Adipocyte (in vitro differentiated cells): ENCODE measurements at places on chromosomes 1 and 21.

DNA sequence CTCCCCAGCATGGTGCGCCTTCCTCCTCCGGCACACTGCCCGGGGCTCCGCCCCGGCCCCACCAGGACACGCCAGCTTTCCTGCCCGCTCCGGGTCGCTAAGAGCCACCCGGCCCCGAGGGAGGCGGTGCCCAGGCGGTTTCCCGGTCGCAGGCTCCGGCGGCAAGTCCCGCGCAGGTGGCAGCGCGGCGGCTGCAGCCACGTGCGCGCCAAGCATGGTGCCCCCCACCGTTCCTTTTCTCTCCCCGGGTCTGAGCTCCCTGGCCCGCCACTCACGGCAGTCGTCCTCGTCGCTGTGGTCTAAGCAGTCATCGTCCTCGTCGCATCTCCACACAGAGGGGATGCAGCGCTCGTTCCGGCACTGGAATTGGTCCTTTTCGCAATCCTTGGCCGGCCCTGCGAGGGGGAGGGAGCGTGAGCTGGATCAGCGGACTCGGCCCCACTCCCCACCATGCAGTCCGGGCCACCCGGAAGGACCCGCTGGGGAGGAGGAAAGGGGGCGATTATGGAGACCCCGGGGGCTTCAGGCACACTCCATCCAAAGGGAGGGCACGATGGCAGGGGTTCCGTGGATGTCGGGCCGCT, 1.2 kb downstream of the LRP8 start:
- no peak for DNase-seq

DNA sequence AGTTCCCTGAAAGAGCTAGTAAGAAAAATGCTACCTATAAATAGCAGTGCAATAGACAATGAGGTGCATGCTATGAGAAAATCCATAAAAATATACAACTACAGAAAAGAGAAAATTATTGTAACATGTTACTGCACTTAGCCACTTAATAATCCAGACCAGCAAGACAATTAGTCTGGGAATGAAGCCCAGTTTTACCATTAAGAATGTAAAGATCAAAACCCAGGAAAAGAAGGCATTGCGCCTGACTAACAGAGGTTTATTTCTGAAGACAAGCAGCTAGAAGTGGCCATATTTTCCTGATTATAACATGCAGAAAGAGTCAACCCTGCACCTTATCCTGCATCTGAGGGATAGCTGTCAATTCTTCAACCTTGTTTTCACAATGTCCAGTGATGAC, 276.4 kb upstream of the PRMT6 start:
- no peak for DNase-seq

- DNase-seq: peak; percentile 65
These were observed 30.5 kb downstream of the MROH7 start for GRCh38 chr1:54671985-54672608.

DNA sequence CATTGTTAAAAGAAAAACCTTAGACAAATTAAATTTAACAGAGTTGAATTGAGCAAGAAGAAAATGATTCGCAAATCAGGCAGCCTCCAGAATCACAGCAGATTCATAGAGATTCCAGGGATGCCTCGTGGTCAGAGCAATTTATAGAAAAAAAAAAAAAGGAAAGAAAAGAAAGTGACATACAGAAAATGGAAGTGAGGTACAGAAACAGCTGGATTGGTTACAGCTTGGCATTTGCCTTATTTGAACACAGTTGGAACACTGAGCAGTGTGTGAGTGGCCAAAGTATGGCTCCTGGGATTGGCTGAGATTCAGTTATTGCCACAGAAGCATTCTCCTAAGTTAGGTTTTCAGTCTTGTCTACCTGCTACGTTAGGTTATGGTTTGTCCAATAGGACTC, 9.1 kb upstream of the C21orf91 start:
- DNase-seq: peak; percentile 69

- DNase-seq: no peak
These were observed 49.9 kb downstream of the PTP4A2 start for GRCh38 chr1:31888291-31888690.

DNA sequence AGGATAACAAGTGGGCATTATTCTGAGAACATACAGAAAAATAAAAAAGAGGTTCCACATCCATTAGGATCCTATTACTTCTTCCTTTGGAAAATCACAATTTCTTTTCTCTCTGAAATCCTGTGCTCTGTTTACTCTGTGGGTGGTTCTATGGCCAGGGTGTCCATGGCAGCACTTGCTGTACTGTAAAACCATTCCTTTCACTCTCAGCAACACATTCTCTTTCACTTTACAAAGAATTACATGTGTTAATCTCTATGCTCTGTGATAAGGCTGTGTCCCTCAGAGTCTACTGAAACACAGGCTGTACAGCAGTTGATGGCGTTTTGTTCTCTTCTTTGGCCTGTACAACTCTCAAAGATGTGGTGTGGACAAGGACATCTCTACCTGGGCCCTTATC, 524.1 kb downstream of the PTBP2 start:
- peak; percentile 15 for DNase-seq

DNA sequence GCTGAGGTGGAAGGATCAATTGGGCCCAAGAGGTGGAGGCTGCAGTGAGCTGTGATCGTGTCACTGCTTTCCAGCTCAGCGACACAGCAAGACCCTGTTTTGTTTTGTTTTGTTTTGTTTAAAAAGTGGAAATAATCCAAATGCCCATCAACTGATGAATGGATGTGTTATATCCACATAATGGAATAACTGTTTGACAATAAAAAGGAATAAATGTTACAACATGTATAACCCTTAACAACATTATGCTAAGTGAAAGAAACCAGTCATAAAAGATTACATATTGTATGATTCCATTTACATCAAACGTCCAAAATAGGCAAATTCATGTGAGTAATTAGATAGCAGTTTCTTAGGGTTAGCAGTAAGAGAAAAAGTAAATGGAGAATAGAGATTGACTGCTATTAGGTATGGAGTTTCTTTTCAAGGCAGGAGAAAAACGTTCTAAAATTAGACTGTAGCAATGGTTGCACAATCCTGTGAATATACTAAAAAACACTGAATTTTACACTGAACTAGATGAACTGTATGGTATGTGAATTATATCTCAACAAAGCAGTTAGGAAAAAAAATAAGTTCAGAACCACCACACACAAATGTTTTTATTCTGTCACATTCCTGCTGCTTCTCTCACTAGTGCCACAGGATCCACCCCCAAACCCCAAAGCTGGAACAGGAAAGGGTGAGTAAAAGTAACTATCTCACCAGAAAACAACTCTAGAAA, 15.7 kb downstream of the FOXJ3 start:
- DNase-seq: peak; percentile 74

- peak; percentile 44 for DNase-seq
These were observed 8.6 kb downstream of the BEND5 start for GRCh38 chr1:48767975-48768510.

DNA sequence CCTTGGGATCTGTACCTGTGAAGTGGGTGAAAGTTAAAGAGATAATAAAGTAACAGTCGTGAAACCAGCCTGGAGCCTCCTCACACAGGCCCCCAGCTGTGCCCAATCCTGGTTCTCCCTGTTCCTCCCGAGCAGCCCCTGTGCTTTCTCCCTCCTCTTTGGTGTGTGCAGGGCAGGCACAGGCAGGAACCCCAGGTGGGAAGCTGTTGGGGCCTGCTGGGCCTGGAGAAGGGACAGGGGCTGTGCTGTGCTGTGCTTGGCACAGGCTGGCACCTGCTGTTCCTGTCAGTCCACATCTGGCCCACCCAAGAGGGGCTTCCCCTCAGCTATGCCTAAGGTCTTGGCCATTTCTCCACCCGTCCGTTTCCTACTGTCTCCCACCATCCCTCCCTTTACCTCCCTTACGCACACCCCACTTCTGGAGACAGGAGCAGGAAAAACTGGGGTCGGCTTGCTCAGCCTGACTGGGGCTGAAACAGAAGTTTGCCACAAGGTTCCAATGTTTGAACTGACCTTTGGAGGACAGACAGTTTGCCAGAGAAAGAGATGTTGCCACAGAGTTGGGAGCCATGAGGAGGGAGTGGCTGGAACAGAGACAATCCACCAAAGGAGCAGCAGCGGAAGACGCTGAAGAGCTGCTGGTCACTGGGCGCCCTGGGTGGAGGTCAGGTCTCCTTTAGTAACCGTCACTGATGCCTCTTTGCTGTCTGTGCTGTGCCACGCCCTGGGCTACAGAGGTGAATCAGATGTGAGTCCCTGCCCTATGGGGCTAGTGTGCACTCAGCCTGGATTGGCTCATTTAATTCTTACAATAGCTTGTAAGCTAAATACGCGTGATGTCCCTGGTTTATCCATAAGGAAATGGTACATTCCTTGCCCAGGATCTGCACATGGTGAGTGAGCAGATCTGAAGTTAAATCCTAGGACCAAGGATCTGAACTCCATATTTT, 18.8 kb upstream of the ARTN start:
- no peak for DNase-seq

- DNase-seq: no peak
These were observed 61.9 kb upstream of the GJA5 start for GRCh38 chr1:147822292-147822691.

DNA sequence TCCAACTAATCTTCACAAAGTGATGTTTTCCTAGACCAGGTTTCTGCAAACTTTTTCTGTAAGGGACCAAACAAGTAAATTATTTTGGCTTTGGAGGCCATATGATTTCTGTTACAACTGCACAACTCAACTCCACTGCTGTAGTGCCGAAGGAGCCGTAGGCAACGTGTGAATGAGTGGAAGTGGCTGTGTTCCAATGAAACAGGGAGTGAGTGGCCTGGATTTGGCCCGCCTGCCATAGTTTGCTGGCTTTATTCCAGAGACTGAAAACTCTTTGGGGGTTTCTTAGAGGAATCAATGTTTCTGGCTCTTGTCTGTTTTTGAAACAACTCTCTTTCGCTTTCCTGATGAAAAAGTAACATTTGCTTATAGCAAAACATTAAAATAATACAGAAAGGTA, 12.6 kb upstream of the ACTL8 start:
- peak; percentile 33 for DNase-seq
